ENCODE measurements at places on chromosomes 3 and 15.

- no peak for DNase-seq
Measured at GRCh38 chr3:36557021-36557707, 176.9 kb downstream of the STAC start.

- DNase-seq, result no peak
Measured at GRCh38 chr3:120853416-120853815, 54.6 kb upstream of the STXBP5L start.

- DNase-seq, result no peak
Measured at GRCh38 chr15:39200586-39200985, 380.3 kb upstream of the THBS1 start.

DNA sequence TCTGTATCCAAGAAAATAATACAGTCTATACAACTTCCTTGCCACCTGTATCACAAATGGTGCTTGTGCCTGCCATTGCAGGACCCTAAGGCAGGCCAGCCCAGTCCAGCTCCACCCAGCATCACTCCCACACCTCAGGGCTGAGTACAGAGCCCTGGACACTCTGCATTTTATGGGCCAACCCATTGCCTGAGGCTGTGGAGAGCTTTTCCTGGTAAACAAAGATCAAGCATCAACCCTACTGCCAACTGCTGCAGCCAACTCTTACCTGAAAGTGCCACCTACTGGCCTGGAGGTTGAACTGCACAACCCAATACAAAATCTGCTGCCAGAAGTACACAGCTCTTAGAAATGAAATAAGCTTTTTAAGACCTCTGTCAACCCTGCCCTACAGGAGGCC is 1082.2 kb downstream of the NAALADL2 start:
- no peak for DNase-seq

DNA sequence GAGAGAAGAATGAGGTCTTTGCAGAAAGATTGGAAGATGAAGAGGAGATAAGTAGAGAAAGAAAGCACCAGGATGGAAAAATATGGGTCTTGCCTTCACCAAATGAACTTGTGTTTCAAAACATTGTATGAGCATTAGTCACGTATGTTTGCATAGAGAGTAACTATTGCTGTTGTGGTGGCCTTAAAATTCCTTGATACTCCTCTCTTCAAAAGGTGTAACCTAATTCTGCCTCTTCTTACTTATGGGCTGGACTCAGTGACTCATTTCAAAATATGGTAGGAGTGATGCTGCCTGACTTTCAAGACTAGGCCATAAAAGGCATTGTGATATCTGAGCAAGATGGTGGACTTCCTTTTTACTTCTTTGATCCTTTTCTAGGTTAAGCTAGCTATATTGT is 228.7 kb upstream of the ZNF385D start:
- DNase-seq, result no peak

GRCh38 chr3:136621628-136622027 is 130.6 kb downstream of the STAG1 start:
- no peak for DNase-seq

GRCh38 chr3:9870978-9871377 is 9.1 kb downstream of the CIDEC start:
- DNase-seq, result no peak

GRCh38 chr15:57915827-57916531 is 149.5 kb downstream of the ALDH1A2 start:
- DNase-seq, result no peak

DNA sequence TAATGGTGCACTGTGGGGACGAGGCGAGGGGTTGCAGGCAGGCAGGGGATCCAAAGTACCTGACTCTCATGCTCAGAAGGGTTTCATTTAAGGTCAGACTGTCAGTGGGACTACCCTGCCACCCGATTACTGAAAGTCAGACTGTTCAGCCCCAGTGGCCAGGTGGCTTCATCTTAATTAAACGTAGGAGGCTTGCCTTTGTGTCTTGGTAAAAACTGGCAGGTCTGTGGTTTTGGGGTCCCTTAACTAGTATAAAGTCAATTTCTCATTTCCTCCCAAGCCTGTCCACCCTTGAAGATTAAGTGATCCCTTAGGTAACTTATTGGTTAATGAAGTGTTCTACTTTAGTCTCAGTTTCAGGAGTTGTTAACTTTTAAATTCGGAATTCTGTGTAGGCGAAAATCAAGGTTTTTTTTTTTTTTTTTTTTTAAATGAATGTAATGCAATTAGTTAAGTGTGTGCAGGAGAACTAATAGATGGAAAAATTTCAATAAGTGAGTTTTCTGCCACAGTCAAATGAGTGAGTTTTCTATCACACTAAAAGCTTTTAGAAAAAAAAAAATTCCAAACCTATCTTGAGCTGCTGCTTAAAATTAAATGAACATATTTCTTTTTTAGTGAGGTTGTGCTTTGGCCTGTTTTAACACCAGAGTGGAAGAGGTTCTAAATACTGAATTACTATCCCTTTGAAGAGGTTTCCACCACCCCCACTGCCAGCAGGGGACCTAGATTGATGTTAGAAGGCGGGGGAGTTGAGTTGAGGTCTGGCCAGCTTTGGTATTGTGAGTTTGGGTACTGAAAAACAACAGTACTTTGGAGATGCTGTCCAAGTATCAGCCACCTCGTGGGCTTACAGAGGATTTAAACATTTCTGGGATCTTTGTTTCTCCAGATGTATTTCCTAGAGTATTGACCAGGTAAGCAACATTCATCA is 15.2 kb downstream of the ITPR1 start:
- no peak for DNase-seq

DNA sequence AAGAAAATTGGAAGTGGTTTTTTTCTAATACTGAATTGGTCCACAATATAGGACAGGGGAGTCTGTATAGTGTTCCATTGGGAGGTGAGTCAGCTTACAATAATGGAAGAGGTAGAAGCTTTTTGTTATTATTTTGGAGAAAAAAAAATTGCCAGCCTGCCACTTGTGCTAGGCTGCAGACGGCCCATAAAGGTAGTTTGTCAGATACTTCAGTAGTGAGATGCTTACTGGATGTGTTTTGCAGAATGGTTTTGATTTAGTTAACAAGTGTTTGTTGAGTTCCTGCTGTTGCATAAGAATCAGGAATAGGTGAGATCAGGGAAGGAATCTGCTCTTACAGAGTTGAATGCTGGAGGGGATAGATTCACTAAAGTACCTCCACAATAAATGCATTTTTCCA is 1.0 kb downstream of the DTWD1 start:
- no peak for DNase-seq

- no peak for DNase-seq
Measured at GRCh38 chr15:89642106-89642505, 13.2 kb downstream of the KIF7 start.

DNA sequence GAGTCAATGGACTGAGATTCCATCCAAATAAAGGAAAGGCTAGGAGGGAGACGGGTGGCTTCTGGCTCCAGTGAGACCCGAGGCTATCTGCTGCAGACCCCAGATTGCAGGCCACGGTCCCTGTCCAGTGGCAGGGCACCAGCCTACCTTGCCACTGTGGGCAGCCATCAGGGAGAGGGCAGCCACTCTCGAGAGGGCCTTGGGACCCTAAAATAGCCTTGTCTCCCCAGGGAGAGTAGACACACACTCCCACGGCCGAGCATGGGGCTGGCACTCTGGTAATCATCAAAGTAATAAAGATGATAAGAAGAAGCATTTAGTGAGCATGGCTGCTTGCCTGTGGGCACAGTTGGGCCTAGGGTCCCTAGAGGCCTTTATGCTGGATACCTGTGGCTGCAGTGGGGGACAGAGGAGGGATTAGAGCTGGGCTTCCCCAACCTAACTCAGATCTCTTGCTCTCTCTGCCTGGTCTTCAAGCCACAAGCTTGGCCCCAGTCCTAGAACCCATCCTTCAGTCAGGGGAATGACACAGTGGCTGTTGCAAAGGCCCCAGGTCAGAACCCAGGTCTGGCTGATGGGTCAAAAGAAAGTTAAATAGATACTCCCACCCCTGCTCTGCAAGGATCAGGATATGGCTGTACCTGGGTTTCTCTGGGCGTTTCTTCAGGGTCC is 9.2 kb upstream of the VIPR1 start:
- DNase-seq, result no peak

GRCh38 chr15:69072906-69073305 is 58.4 kb downstream of the NOX5 start:
- DNase-seq, result no peak

DNA sequence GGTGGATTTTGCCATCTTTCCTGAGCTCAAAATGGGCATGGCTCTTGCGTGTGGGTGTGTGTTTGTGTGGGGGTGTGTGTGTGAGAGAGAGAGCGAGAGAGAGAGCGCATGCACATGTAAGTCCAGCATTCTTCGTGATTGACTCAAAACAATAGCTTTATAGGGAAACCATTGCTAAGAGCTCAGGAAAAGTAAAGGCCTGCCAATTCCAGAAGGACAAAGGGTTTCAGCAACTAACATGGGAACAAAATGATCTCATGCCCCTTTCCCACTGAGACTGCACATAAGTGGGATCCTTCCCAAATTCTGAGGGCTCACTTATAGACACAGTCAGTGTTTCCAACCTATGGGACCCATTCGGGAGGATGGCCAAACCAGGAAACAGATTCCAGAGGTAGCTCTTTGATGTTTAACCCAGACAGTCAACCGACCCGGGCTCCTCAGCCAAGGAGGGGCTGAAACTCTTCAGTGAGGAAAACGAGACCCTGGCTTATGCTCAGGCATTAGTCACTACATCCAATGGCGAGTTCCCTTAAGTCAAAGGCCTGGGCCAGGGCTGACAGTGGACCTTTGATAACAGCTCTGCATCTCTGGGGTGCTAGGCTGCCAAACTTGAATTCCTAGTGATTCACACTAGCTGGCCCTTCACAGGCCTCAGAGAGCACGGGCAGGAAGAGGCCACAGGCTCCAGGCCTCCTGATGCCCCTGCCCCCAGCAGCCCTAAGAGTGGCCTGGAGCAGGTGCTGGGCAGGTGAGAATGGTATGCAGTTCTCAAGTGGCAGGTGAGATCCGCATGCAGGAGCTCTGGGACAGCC is 305.0 kb upstream of the C2CD4B start:
- no peak for DNase-seq

- no peak for DNase-seq
Measured at GRCh38 chr3:82281205-82281604, 519.8 kb upstream of the GBE1 start.

GRCh38 chr3:159771865-159772611 is 216.6 kb upstream of the IL12A start:
- DNase-seq, result no peak

DNA sequence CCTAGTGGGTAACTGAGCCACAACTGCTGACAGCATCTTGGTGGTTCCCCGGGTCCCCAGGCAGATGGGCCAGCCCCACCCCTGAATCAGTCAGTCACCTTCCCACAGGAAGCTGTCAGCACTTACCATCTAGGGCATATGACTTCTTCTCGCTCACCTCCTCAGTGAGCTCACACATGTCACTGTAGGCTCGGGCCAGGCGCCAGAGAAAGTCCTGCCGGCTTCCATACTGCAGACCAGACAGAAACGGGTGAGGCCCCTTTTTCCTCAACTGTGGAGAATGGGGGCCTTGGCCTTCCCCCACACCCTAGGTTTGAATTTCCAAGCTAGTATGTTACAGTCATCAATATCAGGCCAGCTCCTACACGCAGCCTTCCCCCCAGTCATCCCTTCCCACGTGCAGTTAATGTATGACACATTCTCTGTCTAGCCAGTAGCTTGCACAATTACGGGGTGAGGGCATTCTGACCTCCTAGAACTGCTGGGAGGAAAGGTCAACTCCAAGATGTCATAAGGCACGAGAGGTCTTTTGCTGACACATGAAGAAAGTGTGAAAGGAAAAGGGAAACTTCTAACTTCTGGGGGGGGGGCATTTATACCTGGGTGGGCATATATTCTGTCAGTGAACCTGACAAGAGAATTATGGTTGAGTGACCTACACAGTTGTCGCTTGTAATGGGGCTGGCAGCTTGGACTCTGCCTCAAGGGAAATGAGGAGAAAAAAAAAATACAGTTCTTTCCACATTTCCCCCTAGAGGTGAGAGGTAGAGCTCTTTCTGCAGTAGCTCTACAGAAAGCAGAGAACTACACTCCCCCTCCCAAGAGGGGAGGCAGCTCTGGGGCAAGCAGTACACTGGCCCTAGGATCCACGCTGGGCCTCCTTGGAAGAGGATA is 10.9 kb downstream of the RMDN3 start:
- DNase-seq, result peak; percentile 51

GRCh38 chr3:29576181-29576580 is 295.3 kb downstream of the RBMS3 start:
- no peak for DNase-seq

GRCh38 chr15:41941644-41942415 is 30.5 kb downstream of the EHD4 start:
- DNase-seq, result no peak

- DNase-seq, result no peak
Measured at GRCh38 chr3:166456286-166456685, 619.1 kb upstream of the BCHE start.

GRCh38 chr3:13352621-13353131 is 67.4 kb downstream of the NUP210 start:
- peak; percentile 33 for DNase-seq

DNA sequence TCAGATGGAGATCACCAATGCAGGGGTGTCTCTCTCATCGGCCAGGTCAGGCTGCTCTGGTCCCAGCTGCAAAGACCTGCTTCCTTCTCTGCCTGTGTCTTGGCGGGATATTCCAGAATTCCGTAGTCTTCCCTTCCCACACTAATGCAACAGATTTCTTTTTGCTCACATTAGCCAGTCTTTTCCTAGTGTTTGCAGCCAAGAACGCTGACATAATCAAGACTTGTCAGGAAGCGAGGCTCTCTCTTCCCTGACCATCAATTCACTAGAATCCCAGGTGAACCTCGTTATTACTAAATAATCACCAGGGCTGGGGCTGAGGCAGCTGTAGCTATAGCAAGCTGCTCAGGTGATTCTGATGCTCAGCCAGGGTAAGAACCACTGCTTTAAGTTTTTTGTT is 43.2 kb upstream of the ACKR4 start:
- DNase-seq, result no peak

GRCh38 chr3:17190353-17191078 is 305.8 kb downstream of the PLCL2 start:
- DNase-seq, result no peak

DNA sequence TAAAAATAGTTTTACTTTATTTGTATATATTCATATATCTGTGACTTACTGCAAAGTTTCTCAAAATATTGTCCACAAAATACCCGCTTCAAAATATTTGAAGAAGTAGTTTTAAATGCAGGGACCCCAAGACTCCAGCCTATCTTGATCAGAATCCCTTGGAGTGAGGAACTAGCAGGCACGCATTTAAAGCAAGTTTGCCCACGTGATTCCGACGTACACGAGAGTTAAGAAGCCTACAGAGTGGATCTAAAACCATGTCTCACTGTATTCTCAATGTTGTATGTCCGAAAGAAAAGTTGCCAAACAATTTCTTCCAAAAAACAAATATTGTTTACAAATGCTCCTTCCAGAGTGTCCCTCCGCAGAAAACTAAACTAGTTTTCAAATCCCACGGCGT is 1.7 kb downstream of the GABRB3 start:
- DNase-seq, result no peak

DNA sequence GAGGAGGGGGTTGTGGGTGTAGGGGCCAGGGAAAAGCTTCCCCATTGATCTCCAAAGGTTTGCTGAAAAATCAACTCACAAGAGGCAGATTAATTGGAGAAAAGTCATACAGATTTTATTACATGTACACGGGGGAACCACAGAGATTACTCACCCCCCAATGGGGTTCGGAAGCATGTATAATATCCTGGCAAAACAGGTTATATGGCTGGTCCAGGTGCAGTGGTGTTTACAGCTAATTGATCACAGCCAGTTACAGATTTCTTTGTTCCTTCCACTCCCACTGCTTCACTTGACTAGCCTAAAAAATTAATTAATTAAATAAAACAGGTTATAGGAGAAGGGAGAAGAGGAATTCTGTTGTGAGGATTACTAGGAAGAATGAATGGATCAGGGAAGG is 22.4 kb downstream of the PRKCI start:
- no peak for DNase-seq

GRCh38 chr3:153513236-153513635 is 351.2 kb downstream of the RAP2B start:
- no peak for DNase-seq

All from activated T-cell treated with anti-CD3 and anti-CD28 coated beads for 24 hours (primary cell).